ENCODE measurements at places on chromosomes 2 and 18.

DNA sequence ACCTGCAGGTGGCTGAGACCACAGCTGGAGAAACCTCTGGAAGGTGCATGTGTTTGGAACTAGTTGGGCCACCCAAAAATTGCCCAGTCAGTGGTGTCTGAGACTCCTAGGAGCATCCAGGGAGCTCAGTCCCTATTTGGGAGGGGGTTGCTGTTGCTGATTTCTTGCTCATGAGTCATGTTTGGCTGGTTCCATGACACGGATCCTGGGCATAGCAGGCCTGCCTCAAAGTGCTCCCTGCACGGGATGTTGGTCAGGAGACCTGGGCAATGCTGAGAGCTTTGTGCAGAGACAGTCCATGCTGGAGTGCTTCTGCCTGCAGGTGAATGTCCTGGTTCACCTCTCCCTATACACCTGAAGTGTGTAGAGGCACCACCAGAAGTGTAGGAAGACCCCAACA lies 194.2 kb downstream of the GLI2 start:
- peak; percentile 44 for DNase-seq

GRCh38 chr2:54589340-54590215 lies 133.5 kb downstream of the SPTBN1 start:
- peak; percentile 43 for DNase-seq

DNA sequence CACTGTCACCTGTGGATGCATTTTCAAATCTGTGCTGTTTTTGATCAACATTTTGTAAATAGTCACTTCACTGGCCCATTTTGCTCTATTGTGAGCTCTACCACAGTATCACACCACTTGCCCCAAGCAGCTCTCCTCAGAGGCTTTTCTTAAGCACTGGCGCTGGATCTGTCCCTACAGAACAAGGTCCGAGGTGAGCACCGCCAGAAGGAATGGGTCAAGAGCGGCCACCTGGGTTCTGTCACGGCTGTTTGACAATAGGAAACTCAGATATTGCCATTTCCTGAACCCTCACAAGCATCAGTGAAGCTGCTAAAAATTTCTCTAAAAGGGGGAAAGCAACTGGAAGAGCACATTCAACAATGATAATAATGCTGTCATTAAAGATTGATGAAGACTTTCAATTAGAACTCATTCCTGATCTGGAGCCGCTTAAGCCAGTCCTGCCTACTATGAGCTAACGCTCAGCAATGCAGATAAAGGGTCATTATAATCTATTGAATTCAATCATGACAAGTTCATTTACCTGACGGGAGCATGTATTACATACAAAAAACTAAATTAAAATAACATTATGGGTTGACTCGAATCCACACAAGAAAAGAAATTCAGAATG lies 514.0 kb downstream of the GALR1 start:
- no peak for DNase-seq

DNA sequence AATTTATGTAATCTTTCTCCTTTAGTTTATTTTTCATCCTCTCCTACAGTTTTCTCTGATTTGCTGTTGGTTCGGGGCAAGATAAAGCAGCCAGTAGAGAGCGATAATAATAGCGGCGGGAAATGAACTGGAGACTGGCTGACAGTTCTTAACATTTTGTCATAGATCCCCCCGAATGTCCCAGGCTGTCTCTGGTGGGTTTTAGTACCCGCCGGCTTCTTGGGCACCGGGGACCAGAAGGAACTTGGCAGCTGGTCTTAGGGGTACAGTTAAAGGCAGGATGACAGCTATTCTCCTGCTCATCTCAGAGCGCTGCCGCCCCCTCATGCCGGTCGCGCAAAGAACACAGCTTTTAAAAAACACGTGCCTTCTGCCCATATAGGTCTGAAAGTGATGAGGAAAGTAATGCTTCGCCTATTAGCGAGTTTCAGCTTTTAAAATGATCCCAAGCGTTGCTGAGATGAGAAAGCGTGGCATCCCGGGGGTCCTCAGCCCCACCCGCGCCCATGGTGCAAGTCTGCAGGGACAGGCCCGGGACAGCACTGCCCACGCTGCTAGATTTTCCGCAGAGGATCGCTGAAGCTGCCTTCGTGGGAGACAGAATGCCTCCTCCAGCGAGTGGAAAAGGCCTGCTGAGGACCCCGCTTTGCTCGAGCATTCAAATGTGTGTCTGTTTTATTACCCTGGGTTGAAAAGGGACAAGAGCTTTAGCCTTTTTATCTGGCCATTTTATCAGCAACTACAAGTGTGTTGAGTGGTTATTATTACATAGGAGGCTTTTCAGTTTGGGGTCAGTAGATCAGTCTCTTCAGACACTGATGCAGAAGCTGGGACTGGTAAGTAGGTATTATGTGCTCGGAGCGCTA lies 3.8 kb downstream of the ONECUT2 start:
- DNase-seq = no peak

- DNase-seq = no peak
Observed at GRCh38 chr18:43622024-43622423, 344.7 kb upstream of the SYT4 start.

GRCh38 chr2:170371231-170371998 lies 193.5 kb downstream of the MYO3B start:
- no peak for DNase-seq

- no peak for DNase-seq
Observed at GRCh38 chr2:156956161-156956560, 301.3 kb upstream of the GALNT5 start.
